GM13977 (cell line): ENCODE measurements at places on chromosomes 4 and X.

- DNase-seq, result no peak
Observed at GRCh38 chr4:915041-915474, 17.1 kb downstream of the GAK start.

GRCh38 chr4:186930024-186930423 lies 206.4 kb upstream of the FAT1 start:
- no peak for DNase-seq

- DNase-seq, result no peak
Observed at GRCh38 chrX:16458208-16458607, 191.8 kb upstream of the S100G start.

- DNase-seq, result peak; percentile 76
Observed at GRCh38 chr4:7295911-7296660, 103.7 kb downstream of the SORCS2 start.

- no peak for DNase-seq
Observed at GRCh38 chr4:160848901-160849760, 1314.7 kb downstream of the FSTL5 start.

GRCh38 chrX:128616933-128617332 lies 564.7 kb upstream of the ACTRT1 start:
- no peak for DNase-seq

GRCh38 chr4:12447451-12447850 lies 1018.8 kb upstream of the HS3ST1 start:
- DNase-seq, result no peak

DNA sequence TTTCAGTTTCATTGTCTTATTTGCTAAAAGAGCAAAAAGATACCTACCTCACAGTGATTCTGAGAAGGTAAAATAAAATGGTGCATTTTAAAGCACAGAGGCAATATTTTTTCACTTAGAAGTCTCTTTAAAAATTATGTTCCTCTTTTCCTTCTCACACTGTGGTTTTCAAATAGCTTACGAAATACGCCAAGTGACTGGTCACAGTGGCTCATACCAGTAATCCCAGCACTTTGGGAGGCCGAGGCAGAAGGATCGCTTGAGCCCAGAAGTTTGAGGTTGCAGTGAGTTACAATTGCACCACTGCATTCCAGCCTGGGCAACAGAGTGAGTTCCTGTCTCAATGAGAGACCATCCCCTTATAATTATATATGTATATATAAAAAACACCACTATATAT lies 372.6 kb downstream of the FBXO8 start:
- DNase-seq, result no peak

GRCh38 chr4:6539009-6539764 lies 35.8 kb upstream of the MAN2B2 start:
- DNase-seq, result no peak

DNA sequence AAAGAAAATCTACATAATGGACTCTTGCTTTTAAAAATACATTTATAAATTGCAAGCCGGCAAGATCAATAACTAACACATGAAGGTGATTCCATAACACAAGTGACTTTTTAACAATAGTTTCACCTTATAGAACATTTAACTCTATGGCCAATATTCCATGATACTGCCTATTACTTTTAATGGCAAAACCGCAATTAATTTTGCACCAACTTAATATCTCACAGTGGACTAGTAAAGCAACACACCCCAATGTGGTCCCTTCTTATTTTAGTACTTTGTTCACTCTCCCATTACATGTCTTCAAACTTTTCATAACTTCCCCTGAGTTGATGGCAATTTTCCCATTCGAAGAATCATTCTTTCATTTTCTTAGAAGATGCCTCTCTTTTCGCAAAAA lies 351.6 kb upstream of the F9 start:
- DNase-seq, result no peak

DNA sequence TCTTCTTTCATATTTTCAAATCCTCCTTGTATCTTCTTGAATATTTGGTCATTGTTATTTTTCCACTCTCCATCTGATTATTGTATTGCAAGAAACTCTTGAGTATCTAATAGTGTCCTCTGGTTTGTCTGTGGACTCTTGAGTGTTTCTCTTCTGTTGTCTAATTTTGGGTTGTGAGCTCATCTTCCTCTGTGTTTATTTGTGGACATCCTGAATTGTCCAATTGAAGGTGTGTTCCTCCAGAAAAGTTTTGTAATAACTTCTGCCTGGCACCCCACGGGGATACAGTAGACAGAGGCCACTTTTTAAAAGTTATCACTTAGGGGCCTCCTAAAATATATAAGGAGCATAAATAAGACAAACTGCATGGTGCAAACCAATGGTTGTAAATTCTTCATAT lies 3.1 kb upstream of the CC2D2A start:
- no peak for DNase-seq

- peak; percentile 67 for DNase-seq
Observed at GRCh38 chr4:42638993-42639392, 17.9 kb downstream of the ATP8A1 start.
